Left lung (tissue), 14 donors: ENCODE measurements at places on chromosomes 3 and 15. TPM values are rescaled to one million over a fixed set of nuclear protein-coding genes. Genes with fewer than 3 reads are reported as not detected.

The TUSC7 gene
- total RNA-seq, result not detected

The TRMT10C gene
- total RNA-seq, result 18.2 TPM

The RASGRF1 gene
- total RNA-seq, result 24.0 TPM

- H3K36me3 ChIP-seq, result no peaks in the 10 kb centered on the region
- H3K4me3 ChIP-seq, result no peak overlapping the region
- no peak for DNase-seq
- peaks cover 28% of the 10 kb centered on the region for H3K4me1 ChIP-seq
These were observed 332.5 kb upstream of the TPRG1 start for GRCh38 chr3:188839187-188839695.

- no peak for DNase-seq
- H3K36me3 ChIP-seq, result no peaks in the 10 kb centered on the region
- no peaks in the 10 kb centered on the region for H3K4me1 ChIP-seq
- no peak overlapping the region for H3K27ac ChIP-seq
These were observed 114.8 kb downstream of the PEX5L start for GRCh38 chr3:179921951-179922350.

DNA sequence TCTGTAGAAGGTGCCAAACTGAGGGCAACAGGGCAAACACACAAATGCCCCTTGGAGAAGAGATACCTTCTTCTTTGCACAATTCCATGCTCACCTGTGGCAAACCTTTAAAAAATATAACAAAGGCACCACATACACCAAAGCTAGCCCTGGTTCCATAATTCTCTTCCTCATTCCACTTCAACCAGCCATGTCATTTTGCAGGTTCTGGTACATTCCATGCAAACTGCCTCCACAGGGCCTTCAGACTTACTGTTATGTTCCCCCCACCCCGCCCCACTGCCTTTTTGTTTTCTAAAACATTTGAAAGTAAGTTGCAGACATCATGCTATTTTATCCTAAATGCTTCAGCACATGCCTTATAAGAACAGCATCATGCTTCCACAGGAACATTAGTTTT is 269.0 kb downstream of the NSUN3 start:
- H3K4me3 ChIP-seq, result no peak overlapping the region
- H3K36me3 ChIP-seq, result no peaks in the 10 kb centered on the region
- no peak for DNase-seq
- H3K4me1 ChIP-seq, result no peaks in the 10 kb centered on the region
- H3K27ac ChIP-seq, result no peak overlapping the region

DNA sequence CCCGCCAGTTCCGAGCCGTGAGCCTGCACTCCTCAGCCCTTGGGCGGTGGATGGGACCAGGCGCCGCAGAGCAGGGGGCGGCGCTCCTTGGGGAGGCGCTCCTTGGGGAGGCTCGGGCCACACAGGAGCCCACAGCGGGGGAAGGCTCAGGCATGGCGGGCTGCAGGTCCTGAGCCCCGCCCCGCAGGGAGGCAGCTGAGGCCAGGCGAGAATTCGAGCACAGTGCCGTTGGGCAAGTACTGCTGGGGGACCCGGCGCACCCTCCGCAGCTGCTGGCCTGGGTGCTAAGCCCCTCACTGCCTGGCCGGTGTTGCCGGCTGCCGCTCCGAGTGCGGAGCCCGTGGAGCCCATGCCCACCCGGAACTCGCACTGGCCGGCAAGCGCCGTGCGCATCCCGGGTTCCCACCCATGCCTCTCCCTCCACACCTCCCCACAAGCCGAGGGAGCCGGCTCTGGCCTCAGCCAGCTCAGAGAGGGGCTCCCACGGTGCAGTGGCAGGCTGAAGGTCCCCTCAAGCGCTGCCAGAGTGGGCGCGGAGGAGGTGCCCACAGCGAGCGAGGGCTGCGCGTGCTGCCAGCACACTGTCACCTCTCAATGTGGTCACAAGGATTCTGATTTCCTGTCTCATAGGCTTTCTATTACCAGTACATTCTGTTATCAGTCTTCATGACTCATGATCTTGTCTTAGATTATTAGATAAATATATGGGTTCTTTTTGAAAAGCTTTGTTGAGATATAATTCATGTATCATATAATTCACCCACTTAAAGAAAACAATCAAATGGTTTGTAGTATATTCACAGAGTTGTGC is 44.0 kb upstream of the LRIG1 start:
- H3K27me3 ChIP-seq, result no peaks in the 10 kb centered on the region
- no peak overlapping the region for H3K4me3 ChIP-seq
- no peak for DNase-seq
- no peaks in the 10 kb centered on the region for H3K4me1 ChIP-seq
- H3K27ac ChIP-seq, result no peak overlapping the region

- H3K4me1 ChIP-seq, result no peaks in the 10 kb centered on the region
- no peak for DNase-seq
- no peak overlapping the region for H3K4me3 ChIP-seq
These were observed 72.2 kb downstream of the DLG1 start for GRCh38 chr3:197226179-197226578.

DNA sequence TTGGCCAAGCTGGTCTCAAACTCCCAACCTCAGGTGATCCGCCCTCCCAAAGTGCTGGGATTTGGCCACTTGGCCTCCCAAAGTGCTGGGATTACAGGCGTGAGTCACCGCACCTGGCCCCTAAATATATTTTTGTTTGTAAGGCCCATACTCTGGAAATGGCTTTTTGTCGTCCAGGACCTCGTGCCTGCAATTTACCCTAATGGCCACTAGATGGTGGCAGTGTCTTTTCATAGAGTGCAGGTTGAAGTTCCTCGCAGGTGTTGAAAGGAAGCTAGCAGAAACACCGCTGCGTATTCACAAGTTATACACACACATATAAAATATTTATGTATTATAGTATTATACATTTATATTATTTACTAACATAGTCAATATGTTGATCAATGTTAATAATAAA is 97.2 kb downstream of the LRTM1 start:
- H3K27ac ChIP-seq, result no peak overlapping the region
- no peaks in the 10 kb centered on the region for H3K4me1 ChIP-seq
- H3K36me3 ChIP-seq, result no peaks in the 10 kb centered on the region
- no peak for DNase-seq
- no peaks in the 10 kb centered on the region for H3K27me3 ChIP-seq

DNA sequence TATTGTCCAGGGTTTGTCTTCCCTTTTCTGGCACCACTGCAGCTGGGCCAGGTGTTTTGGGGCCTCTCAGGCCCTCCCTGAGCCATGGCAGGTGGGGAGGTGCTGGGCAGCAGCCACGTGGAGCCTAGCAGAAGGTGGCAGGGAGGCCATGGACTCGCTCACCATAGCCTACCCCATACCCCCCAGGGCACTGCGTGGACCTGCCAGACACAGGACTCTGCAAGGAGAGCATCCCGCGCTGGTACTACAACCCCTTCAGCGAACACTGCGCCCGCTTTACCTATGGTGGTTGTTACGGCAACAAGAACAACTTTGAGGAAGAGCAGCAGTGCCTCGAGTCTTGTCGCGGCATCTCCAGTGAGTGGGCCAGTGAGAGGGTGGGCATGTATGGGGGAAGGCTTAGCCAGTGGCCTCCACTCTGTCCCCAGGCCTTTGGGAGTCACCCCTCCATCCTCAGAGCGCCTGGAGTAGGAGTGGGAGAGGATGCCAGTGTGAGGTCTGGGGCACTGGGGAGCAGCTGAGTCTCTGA is 11.9 kb downstream of the SPINT1 start:
- no peak overlapping the region for H3K4me3 ChIP-seq
- H3K27me3 ChIP-seq, result no peaks in the 10 kb centered on the region
- peaks cover 11% of the 10 kb centered on the region for H3K4me1 ChIP-seq
- DNase-seq, result no peak

GRCh38 chr15:89576417-89576773 is 1.1 kb downstream of the TICRR start:
- H3K27me3 ChIP-seq, result no peaks in the 10 kb centered on the region
- H3K36me3 ChIP-seq, result no peaks in the 10 kb centered on the region

DNA sequence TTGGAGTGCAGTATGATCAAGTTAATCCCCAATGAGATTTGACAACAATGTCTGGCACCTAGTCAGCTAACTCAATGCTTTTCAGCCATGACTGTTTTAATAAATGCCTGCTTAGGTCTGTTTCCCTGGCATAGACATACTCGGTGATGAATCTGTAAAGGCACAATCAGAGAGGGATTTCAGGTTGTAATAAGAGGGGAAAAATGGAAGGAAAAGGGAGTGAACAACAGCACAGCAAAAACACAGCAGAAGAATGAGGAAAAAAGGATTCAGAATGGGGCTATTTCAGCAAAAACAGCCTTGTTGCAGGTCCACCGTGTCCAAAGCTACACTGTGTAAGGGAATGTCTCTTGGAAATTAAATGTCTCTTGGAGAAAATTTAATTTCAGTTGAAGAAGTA is 19.3 kb upstream of the CHD2 start:
- no peak for DNase-seq
- peaks cover 3% of the 10 kb centered on the region for H3K36me3 ChIP-seq
- peak overlapping the region; percentile 100 for H3K27ac ChIP-seq
- H3K27me3 ChIP-seq, result no peaks in the 10 kb centered on the region
- H3K4me1 ChIP-seq, result peaks cover 23% of the 10 kb centered on the region
- H3K4me3 ChIP-seq, result no peak overlapping the region
